Activated CD8-positive, alpha-beta T cell treated with anti-CD3 and anti-CD28 coated beads for 36 hours (primary cell): ENCODE measurements at places on chromosomes 1 and 21. TPM values are rescaled to one million over a fixed set of nuclear protein-coding genes. Genes with fewer than 3 reads are reported as not detected.

DNA sequence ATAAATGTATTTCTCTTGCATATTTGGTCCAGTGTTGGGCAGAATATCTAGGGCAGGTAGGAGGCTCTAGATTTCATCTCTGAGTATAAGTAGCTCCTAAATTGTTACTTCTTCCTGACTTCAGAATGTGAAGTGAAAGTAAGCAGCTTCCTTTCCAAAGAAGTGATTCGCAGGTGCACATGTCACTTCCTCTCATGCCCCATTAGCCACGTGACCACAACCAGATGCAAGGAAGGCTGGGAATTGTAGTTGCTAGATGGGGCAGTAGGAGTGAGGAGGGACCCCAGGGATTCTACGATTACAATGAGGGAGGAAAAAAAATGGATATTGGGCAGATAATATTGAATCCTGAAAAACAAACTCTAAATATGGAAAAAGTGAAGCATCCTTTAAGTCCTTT, 113.2 kb upstream of the CYYR1 start:
- DNase-seq: peak; percentile 58

- no peak for DNase-seq
These were observed 4.1 kb downstream of the KRTAP21-3 start for GRCh38 chr21:30714456-30714855.

- DNase-seq: peak; percentile 66
These were observed 53.2 kb upstream of the TMEM51 start for GRCh38 chr1:15100121-15100879.

Gene ADARB1
- 36.2 TPM for total RNA-seq

Gene PFKFB2
- 3.5 TPM for total RNA-seq

Gene IFI6
- total RNA-seq: 32.1 TPM
